ENCODE measurements at places on chromosomes 6 and 20.
A peak's percentile ranks its signal among the peaks of the same experiment; 100 is the strongest.

- DNase-seq = no peak
Measured at GRCh38 chr6:33199687-33200218, 712 bp downstream of the RXRB start.

DNA sequence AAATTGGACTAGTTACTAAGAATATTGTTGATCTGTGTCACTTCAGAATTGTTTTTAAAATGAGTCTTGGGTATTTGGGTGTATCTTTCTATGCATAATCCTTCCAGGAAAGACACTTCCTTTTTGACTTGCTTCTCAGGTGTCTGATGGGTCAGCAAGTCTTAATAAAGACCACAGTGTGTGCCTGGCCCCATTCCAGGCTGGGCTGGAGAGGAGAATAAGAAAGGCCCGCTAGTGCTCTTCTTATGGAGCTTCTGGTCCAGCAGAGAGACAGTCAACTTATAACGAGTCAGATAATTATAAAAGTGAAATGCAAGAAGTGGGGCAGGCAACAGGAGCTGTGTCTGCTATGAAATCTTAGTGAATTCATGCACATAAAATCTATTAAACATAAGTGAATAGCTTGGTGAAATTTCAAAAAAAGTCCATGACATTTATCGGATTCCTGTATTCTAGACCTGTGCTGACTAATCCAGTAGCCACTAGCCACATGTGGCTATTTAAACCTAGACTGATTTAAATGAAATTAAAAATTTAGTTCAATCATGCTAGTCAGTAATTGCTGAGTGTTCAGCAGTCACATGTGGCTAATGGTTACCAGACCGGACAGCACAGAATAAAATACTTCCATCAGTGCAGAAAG lies 42.6 kb downstream of the RNF144B start:
- DNase-seq = no peak

GRCh38 chr6:159692303-159693127 lies 526 bp downstream of the SOD2 start:
- peak; percentile 40 for DNase-seq

DNA sequence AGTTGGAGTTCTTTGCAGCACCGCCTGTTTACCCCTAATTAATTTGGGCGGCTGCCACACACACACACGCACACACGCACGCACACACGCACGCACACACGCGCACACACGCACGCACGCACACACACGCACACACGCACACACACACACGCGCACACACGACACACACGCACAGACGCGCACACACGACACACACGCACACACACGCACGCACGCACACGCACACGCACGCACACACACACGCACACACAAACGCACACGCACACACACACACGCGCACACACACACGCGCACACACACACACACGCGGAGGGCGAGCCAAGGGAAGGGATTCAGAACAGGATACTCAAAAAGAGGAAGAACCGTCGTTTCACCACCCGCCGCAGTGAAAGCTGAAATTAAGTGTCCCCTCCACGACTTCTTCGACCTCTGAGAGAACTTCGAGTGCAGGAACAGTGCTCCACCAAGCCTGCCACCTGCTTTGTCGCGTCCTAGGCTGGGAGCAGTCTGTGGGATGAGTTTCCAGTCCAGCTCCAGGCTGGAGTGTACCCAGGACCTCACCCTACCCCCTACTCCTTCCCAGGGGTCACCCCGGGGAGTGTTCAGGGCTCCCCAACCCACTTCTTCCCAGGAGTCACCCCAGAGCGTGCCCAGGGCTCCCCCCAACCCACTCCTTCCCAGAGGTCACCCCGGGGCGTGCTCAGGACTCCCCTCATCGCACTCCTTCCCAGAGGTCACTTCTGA lies 1.1 kb downstream of the RNASET2 start:
- no peak for DNase-seq

DNA sequence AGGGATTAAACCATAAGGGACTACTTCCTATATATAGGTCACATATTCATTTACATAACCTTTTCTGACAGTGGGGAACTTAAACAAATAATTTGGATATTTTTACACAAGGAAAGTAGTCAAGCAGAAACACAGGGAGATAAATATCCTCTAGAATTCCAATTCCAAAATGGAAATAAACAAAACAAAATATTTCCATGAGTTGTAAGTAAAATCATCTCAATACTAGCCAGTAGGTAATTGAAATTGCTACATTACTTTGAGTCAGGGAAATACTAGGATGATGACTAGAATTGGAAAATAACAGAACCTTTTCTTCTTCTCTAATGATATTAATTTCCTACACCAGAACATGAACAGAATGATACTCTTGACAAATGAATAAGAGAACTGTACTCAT lies 1308.1 kb upstream of the GJE1 start:
- DNase-seq = no peak

GRCh38 chr6:159730332-159730676 lies 3.0 kb downstream of the WTAP start:
- DNase-seq = no peak

DNA sequence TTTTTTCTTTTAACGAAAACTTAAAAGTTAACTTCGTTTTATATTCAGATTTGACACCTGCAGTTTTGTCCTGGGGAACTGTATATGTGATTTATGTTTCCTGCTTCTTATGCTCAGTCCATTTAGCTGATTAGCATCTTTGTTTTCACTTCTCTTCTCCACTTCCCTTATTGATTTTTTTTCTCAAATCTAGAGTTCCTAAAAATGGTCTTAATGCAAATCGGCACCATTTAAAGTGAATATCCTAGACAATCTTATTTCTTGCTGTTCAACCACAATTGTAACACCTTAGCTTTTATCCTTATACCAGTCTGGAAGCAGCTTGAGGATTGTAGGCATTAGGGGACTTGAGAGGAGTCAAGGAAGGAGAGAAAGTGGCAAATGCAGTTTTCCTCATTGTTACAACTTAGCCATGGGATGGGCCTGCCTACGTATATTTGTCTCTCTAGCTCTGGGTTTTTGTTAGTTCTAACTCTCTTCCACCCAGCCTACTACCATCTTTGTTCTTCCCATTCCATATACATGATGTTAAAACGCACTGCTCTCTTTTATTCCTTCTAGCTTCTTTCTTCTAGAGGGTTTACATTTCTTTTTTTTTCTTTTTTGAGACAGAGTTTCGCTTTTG lies 8.5 kb downstream of the QRSL1 start:
- DNase-seq = no peak

GRCh38 chr6:155201461-155202226 lies 62.2 kb upstream of the CLDN20 start:
- no peak for DNase-seq

- DNase-seq = peak; percentile 78
Measured at GRCh38 chr6:111591370-111591900, 14.2 kb downstream of the TRAF3IP2 start.

GRCh38 chr6:2680264-2680922 lies 70.3 kb downstream of the MYLK4 start:
- no peak for DNase-seq

GRCh38 chr20:58716476-58717277 lies 24.1 kb downstream of the NPEPL1 start:
- DNase-seq = no peak

DNA sequence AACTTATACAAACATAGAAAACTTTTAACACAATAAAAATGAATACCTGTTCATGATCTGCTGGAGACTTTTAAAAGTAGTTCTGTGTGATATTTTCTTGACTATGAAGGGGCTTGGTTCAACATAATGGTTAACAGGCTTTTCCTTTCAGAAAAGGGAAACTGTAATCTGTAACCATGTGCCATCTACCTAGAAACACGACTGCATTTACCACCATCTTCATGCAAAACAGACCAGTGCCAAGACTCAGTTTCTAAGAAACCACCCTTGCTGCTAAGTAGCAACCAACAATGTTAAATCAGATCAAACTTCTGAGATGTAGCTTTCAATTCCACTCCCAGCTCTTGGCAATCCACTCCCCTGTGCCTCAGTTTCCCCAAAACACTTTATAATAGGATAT lies 15.7 kb downstream of the STAU1 start:
- no peak for DNase-seq

GRCh38 chr20:12984069-12984765 lies 24.6 kb upstream of the SPTLC3 start:
- no peak for DNase-seq

- no peak for DNase-seq
Measured at GRCh38 chr6:146312608-146313007, 231.0 kb upstream of the RAB32 start.

- DNase-seq = no peak
Measured at GRCh38 chr6:147758303-147758702, 249.8 kb downstream of the SAMD5 start.

DNA sequence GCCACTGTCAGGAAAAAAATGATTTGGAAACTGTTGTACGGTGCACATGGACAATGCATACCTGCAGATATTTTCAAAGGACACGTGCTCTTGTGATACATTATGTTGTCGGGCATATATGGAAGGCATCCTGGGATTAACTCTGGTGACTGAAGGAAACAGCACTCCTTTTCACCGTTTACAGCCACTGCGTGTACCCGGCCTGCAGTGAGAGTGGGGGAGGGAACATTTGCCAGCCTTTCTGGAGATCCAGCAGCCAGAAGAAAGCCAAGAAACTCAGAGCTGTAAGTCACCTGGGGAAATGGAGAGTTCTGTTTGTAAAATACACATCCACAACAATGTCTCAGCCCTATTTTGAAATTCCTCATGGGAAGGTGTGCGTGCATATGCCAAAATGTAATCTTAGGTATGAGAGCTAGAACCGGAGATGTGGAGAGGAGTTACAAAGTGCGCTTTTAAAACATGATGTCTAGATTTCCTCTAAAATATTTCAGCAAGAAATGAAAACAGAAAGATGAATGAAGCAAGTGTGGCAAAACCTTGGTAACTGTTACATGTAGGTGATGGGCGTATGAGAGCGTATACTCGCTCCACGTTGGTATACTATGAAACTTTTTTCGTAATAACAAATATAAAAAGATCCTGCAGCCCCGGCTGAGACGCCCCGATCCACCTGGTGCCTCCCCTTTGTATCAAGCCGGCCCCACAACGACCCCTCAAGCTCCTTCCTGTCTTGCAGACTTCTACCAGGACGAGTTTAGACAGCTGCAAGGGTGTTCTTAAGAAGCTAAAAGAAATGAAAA lies 8.6 kb upstream of the FOXF2 start:
- no peak for DNase-seq

- no peak for DNase-seq
Measured at GRCh38 chr6:89392823-89393222, 19.2 kb downstream of the RRAGD start.

DNA sequence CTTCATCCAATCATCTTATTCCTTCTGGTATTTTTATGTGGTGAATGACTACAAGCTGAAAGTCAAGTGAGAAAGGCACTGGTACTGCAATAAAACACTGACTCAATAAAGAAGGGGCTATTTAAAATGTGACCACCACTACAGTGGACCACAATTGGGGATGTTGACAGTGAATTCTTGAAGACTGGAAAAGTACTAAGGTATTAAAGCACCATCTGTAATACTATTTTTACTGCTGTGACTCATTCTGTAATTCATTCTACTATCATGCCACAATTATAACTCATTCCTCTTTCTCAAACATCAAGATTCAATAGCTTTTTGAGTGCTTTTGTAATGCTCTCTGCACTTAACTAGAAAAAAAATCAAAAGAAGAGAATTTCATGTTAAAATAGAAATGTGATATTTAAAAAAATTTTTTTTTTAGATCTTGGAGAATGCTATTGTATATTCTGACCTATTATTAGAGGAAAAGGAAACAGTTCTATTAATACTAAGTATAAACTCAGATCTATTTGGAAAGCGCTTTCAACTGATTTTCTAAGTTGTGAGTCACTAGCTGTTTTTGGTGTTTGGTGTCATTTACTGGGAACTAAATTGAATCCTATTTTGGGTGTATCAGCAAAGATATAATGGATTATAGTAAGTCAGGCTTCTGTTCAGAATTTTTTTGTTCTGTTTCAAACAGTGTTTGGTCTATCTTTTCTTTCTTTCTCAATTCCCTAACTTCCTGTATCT lies 104.7 kb upstream of the TMEM170B start:
- no peak for DNase-seq

- no peak for DNase-seq
Measured at GRCh38 chr20:9401371-9401770, 113.0 kb upstream of the LAMP5 start.

DNA sequence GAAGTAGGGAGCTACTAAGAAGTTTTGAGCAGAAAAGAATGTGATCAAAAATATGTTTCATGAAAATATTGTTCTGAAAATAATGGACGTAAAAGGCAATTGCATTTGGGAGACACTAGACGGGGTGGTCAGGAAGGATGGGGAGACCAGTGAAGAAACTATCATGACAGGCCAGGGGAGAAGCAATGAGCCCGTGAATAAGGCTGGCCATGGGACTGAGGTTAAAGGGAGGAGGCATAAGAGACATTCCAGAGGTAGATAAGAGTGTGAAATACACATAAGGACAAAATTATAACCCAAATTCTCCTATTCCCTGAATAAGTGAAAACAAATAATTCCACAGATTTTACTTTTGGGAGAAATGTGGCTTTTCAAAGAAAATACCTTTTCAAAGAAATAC lies 51.7 kb downstream of the MARCKS start:
- no peak for DNase-seq

GRCh38 chr6:24923885-24924401 lies 11.8 kb downstream of the RIPOR2 start:
- DNase-seq = no peak

GRCh38 chr6:133368664-133369063 lies 127.5 kb downstream of the EYA4 start:
- DNase-seq = peak; percentile 51

DNA sequence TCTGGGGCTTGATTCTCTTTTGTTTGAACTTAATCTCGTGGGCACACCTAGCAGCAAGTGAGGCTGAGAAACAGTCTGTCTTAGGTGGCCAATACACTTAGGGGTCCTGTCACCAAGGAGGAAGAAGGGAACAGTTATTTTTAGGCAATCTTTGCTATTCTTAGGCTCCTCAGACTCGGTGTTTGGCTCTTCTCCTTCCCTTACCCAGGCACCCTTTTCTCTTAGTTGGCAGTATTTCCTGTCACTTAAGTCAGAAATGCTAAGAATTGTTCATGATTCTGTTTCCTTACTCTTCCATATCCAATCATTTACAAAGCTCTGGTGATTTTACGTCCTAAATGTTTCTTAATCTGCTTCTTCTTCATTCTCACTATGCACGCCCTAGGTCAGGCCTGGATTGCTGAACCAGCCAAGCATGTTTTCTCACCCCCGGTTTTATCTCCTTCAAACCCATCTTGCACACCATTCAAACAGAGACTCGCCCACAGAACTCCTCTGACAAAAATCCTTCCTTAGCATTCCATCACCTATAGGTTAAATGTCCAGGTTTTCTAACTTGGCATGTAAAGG lies 45.2 kb upstream of the TMEM217 start:
- DNase-seq = no peak

DNA sequence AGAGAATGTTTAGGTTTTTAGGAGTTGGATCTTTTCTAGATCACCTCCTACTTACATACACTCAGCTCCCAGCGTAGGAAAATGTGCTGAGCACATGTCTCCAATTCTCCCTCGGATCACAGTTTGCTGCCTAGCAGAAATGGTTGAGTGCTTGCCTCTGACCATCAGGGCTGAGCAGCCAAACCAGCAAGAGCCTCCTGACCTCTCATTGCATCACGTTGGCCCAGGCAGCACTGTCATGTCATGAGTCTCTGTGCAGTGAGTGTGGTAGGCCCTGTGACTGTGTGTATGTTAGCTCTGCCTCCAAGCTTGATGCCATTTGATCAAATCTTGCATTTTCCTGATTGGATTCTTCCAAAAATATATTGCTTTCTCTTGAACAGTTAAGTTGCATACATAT lies 112.0 kb downstream of the LRRC1 start:
- DNase-seq = no peak

Measured in NCI-H2107 (cell line).